AG04450 (cell line): ENCODE measurements at places on chromosomes 4 and X. TPM values are rescaled to one million over a fixed set of nuclear protein-coding genes. Genes with fewer than 3 reads are reported as not detected.

AMER1 gene
- polyA plus RNA-seq = 0.93 and 1.4 TPM in 2 replicates

VEGFD gene
- polyA plus RNA-seq = 0.24 and 0.43 TPM in 2 replicates

RPS6KA6 gene
- polyA plus RNA-seq = 2.3 and 3.3 TPM in 2 replicates

NKX1-1 gene
- polyA plus RNA-seq = not detected in 2 replicates

NELFA gene
- 9.1 and 9.3 TPM in 2 replicates for polyA plus RNA-seq

IQSEC2 gene
- 9.1 and 12.2 TPM in 2 replicates for polyA plus RNA-seq

APELA gene
- polyA plus RNA-seq = not detected in 2 replicates

ANXA3 gene
- polyA plus RNA-seq = 13.9 and 15.3 TPM in 2 replicates

PLP1 gene
- polyA plus RNA-seq = 0.41 and 0.47 TPM in 2 replicates

HTN1 gene
- polyA plus RNA-seq = not detected in 2 replicates

CYSLTR1 gene
- not detected in 2 replicates for polyA plus RNA-seq

EXOC1L gene
- not detected in 2 replicates for polyA plus RNA-seq

TNIP3 gene
- 0.43 and 0.51 TPM in 2 replicates for polyA plus RNA-seq

FABP2 gene
- polyA plus RNA-seq = not detected in 2 replicates

MAGEA2 gene
- polyA plus RNA-seq = not detected in 2 replicates

USP53 gene
- 15.6 and 19.0 TPM in 2 replicates for polyA plus RNA-seq

SRPK3 gene
- 0.27 and 0.51 TPM in 2 replicates for polyA plus RNA-seq

FGG gene
- polyA plus RNA-seq = 0.07 TPM in 1 of 2 replicates, not detected in the other

LNX1 gene
- polyA plus RNA-seq = 2.4 and 2.6 TPM in 2 replicates

SCLT1 gene
- 4.8 and 7.5 TPM in 2 replicates for polyA plus RNA-seq

SHISA3 gene
- 0.78 and 1.3 TPM in 2 replicates for polyA plus RNA-seq

ODAPH gene
- not detected in 2 replicates for polyA plus RNA-seq

LIMCH1 gene
- polyA plus RNA-seq = 0.71 and 1.1 TPM in 2 replicates

ANOS1 gene
- polyA plus RNA-seq = 0.21 and 0.30 TPM in 2 replicates
